ENCODE measurements at places on chromosomes 6 and 20.

DNA sequence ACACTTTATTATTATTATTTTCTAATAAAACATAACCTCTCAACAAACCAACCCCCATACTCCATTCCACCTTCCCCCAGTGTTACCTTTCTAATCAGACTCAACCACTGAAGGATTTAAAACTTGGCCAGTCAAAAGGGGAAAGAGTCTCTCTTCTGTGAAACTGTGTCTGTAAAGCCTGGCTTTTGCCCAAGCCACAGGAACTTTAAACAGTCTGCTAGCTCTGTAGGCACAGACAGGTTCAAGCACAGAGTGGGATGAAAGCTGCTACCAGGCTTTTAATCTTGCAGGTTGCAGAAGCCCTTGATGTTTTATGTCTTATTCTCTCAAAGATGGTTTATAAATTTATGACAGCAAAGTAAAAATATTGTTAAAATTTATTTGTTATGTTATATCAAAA, 585.7 kb downstream of the TENT5A start:
- DNase-seq = no peak

- no peak for DNase-seq
These were observed 93.9 kb downstream of the JAG1 start for GRCh38 chr20:10579942-10580341.

DNA sequence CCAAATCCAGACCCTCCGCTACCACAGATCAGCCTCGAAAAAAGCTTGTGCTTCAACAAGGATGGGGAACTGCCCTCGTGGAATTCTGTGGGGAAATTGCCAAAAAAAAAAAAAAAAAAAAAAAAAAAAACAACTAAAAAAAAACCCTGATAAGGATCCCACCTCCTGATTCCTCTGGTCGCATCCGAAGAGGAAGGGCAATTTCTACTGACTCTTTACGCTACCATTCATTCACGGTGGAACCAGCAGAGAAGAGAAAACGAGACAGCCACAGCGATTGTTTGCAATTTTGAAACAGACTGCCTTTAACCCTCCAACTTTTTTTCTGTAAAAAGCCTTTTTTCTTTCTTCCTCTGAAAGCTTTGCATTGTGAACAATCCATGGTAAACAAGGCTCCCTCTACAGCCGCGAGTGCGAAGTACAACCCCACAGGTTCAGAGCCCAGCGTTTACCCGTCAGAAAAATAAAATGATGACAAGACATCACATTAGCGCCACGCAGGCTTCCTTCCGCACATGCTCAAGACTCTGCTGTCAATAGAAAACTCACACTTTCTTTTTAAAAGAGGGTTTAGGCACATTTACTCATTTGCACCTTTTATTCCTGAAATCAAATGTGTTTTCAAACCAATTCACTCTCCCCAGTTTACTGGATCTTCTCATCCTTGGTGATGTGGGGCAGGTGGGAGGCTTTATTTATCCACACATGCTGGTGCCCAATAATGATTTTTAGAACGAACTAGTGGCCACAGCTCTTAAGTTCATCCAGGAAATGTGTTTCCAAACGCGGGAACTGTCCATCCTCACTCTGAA, 100.0 kb downstream of the NOL4L start:
- DNase-seq = peak; percentile 78

DNA sequence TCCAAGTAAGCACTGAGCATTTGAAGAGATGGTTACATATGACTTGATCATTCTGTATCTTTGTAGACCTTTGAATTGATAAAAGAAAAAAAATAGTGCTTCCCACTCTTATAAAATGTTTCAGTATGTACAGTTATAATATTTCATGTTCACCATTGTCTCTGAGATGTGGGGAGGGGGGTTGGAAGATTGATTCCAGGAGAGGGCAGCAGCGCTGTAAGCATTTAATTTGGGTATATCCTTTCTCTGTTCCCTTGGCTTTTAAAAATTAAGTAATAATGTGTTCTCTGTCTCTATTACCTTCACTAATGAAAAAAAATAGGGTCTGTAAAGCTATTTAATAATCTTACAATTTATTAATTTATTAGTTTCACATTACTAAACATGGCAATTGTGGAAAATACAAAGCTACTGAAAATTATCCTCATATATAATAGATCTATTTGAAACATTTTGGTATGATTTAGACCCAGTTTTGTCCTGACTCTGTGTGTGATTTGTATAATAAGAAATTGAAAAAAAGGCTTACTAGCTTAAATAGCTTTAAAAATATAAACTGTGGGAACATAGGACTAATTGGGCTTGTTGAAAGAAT, 341.2 kb downstream of the CDKAL1 start:
- peak; percentile 32 for DNase-seq

DNA sequence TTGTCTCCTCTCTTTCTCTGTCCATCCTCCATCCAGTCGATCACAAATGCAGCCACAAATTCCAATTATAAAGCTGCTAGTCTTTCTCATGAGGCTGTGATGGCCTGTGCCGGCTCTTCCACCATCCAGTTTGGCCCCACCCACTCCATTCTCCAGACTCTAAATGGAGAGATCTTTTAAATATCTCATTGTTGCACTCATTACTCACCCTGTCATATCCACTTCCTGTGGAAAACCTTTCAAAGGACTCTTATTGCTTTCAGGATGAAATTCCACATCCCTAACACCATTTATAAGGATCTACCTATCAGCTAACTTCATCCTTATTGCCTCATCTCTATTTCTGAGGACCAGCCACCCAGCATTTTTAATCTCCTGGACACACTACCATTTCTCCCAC, 70.6 kb downstream of the NRN1 start:
- no peak for DNase-seq

DNA sequence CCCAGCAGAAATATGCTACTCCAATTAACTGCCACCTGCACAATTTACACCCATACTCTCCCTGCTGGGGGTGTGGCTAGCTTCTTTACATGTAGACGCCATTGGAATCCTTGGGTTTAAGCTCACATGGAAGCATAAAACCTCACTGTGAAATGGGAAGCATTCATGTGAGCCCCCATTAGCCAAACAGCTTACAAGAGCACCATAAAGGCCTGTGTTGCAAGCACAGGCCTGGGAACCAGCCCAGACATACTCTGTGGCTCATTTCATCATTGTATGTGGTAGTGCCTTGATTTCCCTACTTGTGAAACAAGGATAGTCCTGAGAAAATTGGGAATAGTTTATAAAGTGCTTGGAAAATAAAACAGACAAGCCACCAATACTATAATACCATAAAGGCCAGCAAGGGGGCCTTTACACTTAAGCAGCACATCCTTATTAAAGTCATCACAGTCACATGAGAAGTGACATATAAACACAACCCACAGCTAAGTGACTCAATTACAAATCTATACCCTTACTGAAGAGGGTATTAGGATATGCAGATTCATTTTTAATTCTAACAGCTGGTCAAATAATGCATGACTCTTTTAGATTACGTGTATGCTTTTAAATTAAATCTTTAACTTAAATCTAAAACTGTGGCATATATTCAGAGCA, 6.8 kb downstream of the ADNP start:
- DNase-seq = peak; percentile 3

DNA sequence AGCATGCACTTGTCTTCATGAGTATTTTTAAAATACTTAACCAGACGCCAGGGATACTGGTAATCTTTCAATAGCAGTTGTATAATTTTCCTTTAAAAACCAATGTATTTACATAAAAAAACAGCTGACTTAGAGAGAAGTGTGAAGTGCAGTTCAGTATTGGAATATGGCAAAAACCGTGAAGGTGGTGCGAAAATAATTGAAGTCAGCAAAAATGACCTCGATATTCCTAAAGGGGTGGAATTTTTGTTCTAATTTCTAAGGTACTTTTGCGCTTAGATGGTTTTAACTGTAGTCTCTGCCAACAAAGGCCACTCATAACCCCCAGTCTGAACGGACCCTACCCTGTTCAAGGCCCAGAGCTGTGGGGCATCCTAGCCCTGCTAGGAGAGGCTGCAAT, 25.3 kb downstream of the GNAS-AS1 start:
- no peak for DNase-seq

- DNase-seq = no peak
These were observed 28.2 kb downstream of the GPR63 start for GRCh38 chr6:96809119-96809518.

- DNase-seq = peak; percentile 28
These were observed 50.0 kb upstream of the SCGN start for GRCh38 chr6:25601800-25602673.

GRCh38 chr6:121510568-121511177, 75.2 kb downstream of the GJA1 start:
- DNase-seq = no peak

DNA sequence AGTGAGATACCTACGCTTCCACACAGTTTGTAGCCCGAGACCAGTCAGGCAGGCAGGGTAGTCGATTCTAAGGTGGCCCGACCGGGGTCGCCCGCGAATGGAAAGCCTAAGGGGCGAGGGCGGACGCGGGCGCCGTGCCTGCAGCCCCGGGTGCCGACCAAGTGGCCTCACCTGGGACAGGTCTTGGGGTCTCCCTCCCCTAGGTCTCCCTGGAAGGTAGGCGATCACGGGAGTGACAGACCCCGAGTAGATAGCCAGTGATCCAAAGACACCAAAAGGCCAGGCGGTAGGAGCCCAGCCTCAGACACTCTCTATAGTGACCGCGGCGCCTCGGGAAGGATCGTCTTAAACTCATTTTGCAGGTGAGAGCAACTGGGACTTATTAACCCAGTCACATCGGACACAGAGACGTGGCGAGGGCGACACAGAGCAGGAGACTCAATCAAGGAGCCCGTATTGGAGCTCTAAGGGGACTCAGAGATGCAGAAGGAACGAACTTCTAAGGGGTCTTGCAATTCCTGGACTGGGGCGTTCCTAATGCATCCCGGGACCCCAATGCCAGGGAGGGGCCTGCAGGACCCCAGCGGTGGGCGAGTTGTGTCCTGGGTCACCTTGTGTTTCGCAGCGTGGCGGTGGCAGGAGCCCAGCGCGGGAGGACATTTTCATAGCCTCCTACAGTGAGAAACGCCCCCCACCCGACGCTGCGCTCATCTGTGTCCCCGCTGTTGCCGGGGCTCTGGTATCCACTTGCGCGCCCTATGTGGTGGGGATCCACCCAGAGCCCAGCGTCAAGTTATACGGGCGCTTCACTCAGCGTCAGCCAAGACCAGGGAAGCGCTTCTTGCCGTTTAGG, 2.1 kb upstream of the VSX1 start:
- DNase-seq = no peak

GRCh38 chr20:58714340-58714922, 21.8 kb downstream of the NPEPL1 start:
- no peak for DNase-seq

- DNase-seq = peak; percentile 85
These were observed at the start of gene GPSM3 for GRCh38 chr6:32192608-32193039. Gene GPSM3, minus strand, starts transcription at chr6:32192643. Its CDS starts 130 bp downstream, at chr6:32192513.

DNA sequence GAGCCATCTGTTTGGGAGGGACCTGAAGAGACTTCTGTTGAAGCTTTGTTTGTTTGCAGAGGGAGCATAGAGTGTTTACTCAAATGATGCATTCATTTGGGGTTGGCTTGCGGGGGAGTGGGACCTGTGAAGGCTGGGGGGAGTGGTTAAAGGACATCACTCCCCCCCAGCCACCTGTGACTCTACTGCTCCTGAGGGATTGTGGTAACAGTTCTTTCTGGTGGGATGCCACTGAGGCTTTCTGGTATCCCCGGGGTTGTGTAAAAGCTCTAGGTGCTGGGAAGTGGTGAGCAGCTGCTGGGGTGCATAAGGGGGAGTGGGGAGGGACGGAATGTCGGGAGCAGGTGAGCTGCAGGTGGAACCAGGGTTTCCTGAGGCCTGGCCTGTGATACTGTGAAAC, 239.2 kb upstream of the QKI start:
- no peak for DNase-seq

DNA sequence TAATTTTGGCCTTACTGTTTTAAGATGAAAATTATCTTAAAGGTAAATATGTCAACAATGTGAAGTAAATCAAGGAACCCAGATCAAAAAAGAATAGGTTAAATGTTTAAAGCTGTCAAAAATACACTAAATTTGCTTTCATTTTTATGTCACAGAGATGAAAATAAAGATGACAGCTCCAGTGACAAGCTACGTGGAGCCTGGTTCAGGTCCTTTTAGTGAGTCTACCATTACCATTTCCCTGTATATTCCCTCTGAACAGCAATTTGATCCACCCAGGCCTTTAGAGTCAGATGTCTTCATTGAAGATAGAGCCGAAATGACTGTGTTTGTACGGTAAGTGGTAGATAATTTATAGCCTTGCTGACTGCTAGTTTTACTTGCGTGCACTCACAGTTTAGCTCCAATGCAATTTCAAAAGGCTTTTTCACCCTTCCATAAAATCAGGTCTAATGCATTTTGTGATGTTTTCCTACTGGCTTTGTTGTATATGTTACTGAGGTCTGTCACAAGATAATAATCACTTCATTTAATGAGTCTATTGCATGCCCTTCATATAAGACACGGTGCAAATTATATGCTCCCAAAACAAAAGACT, 1.9 kb downstream of the HEBP2 start:
- no peak for DNase-seq

GRCh38 chr6:108484016-108484415, 76.7 kb upstream of the FOXO3 start:
- no peak for DNase-seq
